Cerebellar nuclear complex (tissue), 1 donor: ENCODE measurements at places on chromosomes 12 and 14.

DNA sequence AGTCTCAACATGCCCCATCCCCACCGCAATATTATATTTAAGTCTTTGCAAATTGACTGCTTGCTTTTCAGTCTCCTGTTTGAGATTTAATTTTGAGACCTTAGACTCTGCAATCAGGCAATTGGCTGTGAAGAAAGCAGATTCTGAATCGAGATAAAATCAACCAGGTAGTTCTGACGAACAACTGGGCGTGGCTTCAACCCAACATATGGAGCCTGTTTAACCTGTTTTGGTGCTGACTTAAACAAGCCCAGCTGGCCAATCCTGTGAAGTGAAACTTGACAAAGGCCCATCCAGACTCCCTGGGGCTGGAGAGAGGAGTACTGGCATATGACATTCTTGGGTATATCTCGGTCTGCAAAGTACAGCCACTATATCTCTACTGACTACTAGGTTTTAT lies 9.8 kb upstream of the CIPC start:
- no peak for DNase-seq

GRCh38 chr14:71318097-71318459 lies 410.8 kb downstream of the PCNX1 start:
- no peak for DNase-seq

- no peak for DNase-seq
These were observed 36.1 kb downstream of the PARP11 start for GRCh38 chr12:3837049-3837448.

DNA sequence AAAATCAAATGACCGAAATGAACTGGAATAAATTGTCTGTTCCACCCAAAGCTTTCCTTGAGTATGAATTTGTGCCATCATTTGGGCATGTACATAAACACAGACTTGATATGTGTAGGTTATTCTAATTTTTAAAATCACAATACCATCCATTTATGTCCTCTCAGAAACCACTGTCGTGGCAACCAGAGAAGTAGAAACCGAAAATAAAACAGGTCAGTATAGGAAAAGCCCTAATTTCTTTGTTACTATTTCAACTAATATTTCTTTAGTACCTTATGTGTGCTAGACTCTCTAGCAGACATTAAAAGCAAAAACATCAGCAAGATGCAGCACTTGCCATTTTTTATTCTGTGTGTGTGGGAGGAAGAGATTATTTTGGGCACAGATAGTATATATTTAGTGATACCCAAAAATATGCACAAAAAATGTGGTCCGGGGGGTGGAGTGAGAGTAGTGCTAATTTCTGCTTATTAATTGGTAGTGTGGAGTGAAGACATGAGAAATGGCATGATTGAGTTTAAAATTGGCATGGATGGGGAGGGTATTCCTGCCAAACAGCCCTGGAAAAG lies 130.8 kb upstream of the CNTN1 start:
- no peak for DNase-seq

DNA sequence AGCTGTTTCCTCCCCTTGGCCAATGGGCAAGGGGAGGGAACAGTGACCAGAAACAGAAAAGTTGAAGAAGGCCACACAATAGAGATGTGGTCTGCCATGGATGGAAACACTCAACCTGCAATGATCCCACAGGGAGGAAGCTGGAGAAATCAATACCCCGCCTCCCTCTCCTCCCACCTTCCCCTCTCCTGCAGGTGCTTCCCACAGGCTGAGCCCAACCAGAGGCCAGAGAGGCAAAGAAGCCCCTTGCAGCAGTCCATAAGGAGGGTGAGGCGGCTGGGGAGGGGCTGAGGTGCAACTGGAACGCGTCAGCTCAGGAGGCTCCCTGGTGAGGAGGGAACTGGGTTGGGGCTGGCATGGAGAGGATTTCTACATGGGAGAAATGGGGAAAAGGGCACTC lies 84.0 kb downstream of the RNF34 start:
- no peak for DNase-seq

- DNase-seq: no peak
These were observed 4.2 kb downstream of the RIN3 start for GRCh38 chr14:92517761-92518160.

- DNase-seq: no peak
These were observed 207.5 kb downstream of the KIF26A start for GRCh38 chr14:104345621-104346462.

GRCh38 chr14:89367779-89368120 lies 49.3 kb downstream of the FOXN3 start:
- DNase-seq: no peak

DNA sequence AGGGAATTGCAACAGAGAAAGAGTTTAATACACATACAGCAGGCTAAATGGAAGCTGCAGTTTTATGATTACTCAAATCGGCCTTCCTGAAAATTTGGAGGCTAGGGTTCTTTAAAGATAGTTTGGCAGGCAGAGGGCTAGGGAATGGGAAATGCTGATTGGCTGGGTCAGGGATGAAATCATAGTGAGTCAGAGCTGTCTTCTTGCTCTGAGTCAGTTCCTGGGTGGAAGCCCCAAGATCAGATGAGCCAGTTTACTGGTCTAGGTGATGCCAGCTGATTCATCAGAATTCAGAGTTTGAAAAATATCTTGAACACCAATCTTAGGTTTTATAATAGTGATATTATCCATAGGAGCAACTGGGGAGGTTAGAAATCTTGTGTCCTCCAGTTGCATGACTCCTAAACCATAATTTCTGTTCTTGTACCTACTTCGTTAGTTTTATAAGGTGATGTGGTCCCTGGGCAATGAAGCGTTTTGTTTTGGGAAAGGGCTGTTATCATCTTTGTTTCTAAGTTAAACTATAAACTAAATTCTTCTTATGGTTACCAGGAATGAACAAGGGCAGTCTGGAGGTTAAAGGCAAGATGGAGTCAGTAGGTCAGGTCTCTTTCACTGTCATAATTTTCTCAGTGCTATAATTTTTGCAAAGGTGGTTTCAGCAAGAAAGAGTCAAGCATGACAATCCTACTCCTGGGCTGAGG lies 257.8 kb upstream of the CCDC196 start:
- no peak for DNase-seq

DNA sequence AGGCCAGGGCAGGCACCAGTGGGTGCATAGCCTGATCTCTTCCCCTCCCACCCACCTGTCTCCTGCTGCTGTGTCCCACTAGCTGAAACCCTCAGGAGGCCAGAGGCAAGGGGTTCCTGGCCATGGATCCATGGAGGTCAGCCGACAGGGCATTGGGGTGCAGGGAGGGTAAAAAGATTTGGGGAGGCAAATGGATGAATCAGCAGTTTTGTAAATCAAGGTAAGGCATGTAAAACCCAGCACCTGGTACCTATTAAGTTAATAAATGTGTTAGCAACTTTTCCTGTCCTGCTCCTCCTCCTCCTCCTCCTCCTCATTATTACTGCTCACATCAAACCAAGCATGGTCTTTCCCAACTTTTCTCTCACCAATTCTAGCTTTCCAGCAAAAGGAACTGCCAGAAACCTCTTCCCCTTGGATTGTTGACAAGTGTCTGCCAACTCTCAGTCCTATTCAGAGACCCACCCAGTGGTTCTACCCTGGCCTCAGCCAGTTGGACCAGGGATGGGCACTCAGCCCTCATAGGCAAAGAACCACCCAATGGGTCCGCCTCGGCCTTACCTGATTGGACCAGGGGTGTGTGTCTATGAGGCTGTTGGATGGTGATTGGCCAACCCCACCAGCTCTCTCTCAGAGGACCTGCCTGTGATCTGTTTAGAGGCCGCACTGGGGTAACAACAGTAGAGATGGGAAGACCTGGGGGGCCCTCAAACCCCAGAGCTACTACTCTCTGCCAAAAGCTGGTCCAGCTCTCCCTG lies 155.7 kb upstream of the GSC start:
- no peak for DNase-seq

DNA sequence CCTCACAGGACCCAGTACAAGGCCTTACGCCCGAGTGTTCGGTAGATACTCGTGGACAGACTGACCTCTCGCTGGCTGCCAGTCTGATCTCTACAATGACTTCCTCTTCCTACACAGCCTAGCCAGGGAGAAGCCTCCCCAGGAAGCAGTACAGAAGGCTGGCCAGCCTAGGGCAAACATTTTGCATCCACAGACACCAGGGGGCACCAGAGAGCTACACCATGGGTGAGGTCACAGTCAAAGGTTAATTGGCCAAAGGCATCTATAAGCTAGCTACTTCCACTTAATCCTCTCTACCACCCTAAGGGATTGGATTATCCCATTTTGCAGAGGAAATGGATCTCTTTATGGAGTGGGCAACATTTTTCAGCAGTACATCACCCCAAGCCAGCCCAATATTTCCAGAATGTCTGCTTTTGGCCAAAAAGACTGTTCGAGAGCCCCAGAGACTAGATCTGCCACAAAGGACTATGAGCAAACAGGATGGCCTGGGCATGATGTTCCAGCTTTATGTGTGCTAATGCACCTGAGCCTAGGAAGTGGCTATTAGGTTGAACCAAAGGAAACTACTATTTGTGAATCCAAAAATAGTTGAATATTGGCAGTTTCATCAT lies 14.6 kb upstream of the PNMA1 start:
- DNase-seq: no peak

DNA sequence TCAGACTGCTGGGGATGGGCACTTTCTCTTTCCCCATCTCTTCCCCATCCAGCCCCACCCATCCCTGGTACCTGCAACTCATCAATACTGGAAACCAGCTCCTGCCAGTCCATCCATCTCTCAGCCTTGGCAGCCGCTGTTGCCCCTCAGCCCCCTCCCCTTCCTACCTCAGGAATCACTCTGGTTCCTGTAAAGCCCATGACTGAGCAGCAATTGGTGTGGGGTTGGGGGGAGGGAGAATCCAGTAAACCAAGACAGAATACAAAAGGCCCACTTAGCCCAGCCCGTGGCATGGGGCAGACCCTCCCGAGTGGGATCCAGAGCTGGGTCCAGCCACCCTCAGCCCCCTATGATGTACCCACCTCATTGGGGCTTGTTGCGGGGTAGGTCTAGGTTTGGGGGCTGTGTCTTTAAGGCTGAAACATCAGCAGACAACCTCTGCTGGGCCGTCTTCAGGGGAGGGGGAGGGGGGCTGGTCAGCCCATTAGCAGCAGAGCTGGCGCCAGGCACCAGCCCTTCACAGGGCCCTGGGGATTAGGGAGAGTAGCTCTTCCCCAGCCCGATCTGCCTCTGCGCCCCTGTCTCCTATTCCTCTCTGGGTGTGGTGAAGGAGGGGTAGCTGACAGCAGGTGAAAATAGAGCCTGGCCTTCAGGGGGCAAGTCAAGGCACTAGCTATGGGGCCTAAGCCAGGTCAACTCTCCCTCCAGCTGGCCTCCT lies 702 bp upstream of the PRPH start:
- DNase-seq: no peak

GRCh38 chr12:80219345-80219744 lies 120.0 kb downstream of the OTOGL start:
- no peak for DNase-seq

- DNase-seq: no peak
These were observed 337.9 kb downstream of the AACS start for GRCh38 chr12:125402874-125403789.

- DNase-seq: no peak
These were observed 8.3 kb downstream of the OR4K17 start for GRCh38 chr14:20118795-20119194.

DNA sequence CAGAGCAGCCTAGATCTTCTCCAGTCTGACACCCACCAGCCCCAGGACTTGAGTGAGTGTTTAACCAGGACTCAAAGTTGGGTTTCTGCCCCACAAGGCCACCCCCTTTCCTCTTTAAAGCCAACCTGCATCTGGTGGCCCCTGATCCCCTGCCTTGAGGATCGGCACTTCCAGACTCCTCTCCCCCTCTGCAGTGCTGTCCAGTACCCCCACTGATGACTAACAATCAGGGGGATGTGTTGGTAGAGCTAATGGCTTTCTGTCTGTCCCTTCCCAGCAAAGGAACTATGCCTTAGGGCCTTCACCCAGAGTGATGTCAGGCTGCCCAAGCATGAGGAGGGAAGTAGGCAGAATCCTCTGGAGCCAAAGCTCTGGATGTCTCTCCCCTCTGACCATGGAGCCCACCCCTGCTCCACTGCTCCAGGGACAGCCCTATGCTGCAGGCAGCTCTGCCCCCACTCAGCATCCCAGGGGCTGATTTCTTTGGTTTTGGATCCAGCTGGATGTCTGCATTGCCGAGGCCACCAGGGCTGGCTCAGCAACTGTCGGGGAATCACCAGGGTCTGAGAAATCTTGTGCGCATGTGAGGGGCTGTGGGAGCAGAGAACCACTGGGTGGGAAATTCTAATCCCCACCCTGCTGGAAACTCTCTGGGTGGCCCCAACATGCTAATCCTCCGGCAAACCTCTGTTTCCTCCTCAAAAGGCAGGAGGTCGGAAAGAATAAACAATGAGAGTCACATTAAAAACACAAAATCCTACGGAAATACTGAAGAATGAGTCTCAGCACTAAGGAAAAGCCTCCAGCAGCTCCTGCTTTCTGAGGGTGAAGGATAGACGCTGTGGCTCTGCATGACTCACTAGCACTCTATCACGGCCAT lies 42.9 kb downstream of the DAD1 start:
- no peak for DNase-seq

GRCh38 chr12:131047789-131048610 lies 94.3 kb downstream of the ADGRD1 start:
- no peak for DNase-seq

DNA sequence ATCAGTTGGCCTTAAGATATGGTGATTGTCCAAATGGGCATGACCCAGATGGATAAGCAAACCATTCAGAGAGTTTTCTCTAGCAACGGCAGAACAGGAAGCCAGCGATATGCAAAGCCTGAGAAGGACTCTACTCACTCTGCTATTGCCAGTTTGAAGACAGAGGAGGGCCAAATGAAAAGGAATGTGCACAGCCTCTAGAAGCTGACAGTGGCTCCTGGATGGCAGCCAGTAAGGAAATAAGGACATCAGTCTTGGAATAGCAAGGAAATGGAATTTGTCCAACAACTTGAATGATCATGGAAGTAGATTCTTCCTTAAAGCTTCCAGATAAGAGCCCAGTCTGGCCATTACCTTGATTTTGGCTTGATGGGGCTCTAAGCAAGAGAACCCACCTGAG lies 60.0 kb downstream of the TMTC2 start:
- DNase-seq: no peak

DNA sequence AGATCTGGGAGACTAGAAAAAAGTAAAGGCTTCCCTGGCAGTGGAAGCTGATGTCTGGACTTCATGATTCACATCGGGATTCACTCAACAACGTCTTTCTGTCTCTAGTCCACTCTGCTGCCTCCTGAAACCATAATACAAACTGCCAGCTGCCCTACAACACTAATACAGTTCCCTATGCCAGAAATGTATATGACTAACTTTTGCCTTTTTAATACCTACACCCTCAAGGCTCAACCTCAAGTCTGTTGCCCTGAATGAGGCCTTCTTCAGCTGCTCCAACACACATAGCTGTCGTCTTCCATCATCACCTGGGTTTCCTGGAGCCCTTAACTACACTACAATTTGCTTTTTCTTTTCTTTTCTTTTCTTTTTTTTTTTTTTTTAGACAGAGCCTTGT lies 182.7 kb upstream of the BCL2L14 start:
- no peak for DNase-seq

- no peak for DNase-seq
These were observed 992.7 kb upstream of the USP15 start for GRCh38 chr12:61267474-61267873.

DNA sequence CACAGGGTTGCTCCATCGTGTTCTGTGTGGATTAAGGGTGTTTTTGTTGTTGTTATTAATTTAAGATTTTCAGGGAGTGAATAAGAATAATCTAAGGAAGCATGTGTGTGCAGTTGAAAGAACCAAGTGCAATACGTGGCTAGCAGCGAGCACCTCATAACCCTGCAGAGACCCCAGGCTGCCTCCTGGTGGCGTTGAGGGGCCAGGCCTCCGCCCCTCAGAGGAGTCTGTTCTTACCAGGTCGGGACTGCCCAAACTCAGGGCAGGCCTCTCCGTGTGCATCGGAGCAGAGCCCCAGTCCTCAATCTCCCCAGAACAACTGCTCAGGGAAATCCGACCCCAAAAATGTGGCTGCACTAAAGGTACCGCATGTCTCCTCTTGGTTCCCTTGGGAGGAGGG lies 36.8 kb downstream of the IL31 start:
- DNase-seq: no peak
